ENCODE measurements at places on chromosomes 1 and 21. TPM values are rescaled to one million over a fixed set of nuclear protein-coding genes. Genes with fewer than 3 reads are reported as not detected.

DNA sequence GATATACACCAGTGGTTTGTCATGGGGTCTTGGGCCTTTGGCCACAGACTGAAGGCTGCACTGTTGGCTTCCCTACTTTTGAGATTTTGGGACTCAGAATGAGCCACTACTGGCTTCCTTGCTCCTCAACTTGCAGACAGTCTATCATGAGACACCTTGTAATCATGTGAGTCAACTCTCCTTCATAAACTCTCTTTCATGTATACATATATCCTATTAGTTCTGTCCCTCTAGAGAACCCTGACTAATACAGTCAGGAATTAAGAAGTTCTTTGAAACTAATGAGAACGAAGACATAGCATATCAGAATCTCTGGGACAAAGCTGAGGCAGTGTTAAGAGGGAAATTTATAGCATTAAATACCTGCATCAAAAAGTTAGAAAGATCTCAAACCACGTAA is 110.8 kb downstream of the SLC5A9 start:
- peaks cover 1% of the 10 kb centered on the region for H3K4me1 ChIP-seq
- DNase-seq = no peak
- H3K4me3 ChIP-seq = no peak overlapping the region
- H3K27ac ChIP-seq = no peak overlapping the region
- no peaks in the 10 kb centered on the region for H3K27me3 ChIP-seq
- H3K36me3 ChIP-seq = no peaks in the 10 kb centered on the region

DNA sequence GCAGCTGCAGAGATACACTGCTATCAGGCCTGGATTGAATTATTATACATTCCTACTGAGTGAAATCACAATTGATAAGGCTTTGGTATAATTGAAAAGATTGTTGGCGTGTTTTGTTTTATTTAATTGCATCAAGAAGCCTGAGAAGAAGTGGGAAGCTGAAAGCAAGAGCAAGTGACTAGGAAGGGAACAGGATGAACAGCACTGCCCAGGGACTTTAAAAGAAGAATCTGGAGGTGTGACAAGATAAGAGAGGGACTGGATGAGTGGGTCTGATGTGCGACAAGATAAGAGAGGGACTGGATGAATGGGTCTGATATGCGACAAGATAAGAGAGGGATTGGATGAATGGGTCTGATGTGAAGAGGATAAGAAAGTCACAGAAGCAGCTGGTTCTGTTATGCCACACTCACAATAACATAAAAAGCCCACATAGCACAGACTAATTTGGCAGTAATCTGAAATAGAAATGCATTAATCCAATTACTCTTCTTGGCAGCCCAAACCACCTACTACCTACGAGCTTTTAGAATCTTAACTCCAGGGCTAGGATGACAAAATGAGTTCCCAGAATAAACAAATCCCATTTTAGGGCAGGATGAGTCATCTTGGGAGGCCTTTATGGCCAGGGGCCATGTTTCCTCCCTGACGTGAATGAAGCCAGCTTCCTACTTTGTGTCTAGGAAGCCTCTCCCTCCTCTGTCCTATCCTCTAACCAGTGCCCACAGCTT is 129.7 kb downstream of the DUSP10 start:
- peaks cover 3% of the 10 kb centered on the region for H3K4me1 ChIP-seq
- no peaks in the 10 kb centered on the region for H3K27me3 ChIP-seq
- H3K4me3 ChIP-seq = no peak overlapping the region
- no peak overlapping the region for H3K27ac ChIP-seq
- no peak for DNase-seq
- H3K36me3 ChIP-seq = no peaks in the 10 kb centered on the region

DNA sequence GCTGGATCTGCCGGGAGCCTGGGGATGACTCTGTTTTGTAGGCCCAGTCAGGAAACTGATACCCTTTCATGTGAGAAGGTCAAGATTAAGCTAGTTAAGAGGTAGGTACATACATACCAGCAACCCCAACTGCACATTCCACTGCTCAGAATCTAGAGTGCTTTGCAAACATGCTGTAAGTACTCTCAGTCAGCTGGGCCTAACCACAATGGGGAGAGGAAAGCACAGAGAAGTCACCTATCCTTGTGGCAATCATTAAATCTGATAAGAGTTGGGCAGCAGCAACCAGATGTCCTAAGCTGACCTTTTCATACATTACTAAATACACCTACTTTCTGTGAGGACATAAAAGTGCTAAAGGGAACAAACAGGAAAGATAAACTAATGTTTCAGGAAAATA is 2.5 kb downstream of the ETV3 start:
- H3K36me3 ChIP-seq = peaks cover 47% of the 10 kb centered on the region
- peak; percentile 42 for DNase-seq
- no peak overlapping the region for H3K4me3 ChIP-seq
- peaks cover 27% of the 10 kb centered on the region for H3K4me1 ChIP-seq
- peak overlapping the region; percentile 96 for H3K27ac ChIP-seq

- no peaks in the 10 kb centered on the region for H3K4me1 ChIP-seq
- H3K27ac ChIP-seq = no peak overlapping the region
- no peak overlapping the region for H3K4me3 ChIP-seq
- H3K36me3 ChIP-seq = no peaks in the 10 kb centered on the region
- peak; percentile 6 for DNase-seq
Observed at GRCh38 chr1:62142496-62142895, 52.2 kb upstream of the L1TD1 start.

GRCh38 chr1:24154215-24154614 is 11.3 kb upstream of the IL22RA1 start:
- H3K27me3 ChIP-seq = no peaks in the 10 kb centered on the region
- no peak overlapping the region for H3K27ac ChIP-seq
- peaks cover 21% of the 10 kb centered on the region for H3K4me1 ChIP-seq
- H3K4me3 ChIP-seq = no peak overlapping the region
- no peak for DNase-seq

DNA sequence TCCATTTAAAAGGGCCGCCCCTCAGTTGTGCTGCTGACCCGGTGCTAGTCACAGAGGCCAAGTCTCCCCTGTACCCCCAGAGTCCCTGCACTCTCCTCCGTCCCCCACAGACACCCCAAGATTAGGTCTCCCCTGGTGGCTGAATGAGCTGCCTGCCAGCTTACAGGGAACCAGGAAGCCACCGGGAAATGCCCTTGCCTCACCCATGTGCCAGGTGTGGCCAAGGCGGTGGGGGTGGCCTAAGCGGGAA is 32.7 kb downstream of the HSPG2 start:
- H3K36me3 ChIP-seq = no peaks in the 10 kb centered on the region
- no peaks in the 10 kb centered on the region for H3K27me3 ChIP-seq
- no peak overlapping the region for H3K27ac ChIP-seq
- H3K4me3 ChIP-seq = no peak overlapping the region
- DNase-seq = no peak

GRCh38 chr1:9426291-9426711 is 113.0 kb upstream of the SLC25A33 start:
- no peaks in the 10 kb centered on the region for H3K27me3 ChIP-seq
- no peak overlapping the region for H3K4me3 ChIP-seq
- no peak overlapping the region for H3K27ac ChIP-seq
- no peak for DNase-seq
- H3K4me1 ChIP-seq = peaks cover 4% of the 10 kb centered on the region

- DNase-seq = peak; percentile 27
- H3K36me3 ChIP-seq = no peaks in the 10 kb centered on the region
- no peak overlapping the region for H3K4me3 ChIP-seq
- H3K27ac ChIP-seq = no peak overlapping the region
Observed at GRCh38 chr1:214584805-214585766, 17.9 kb upstream of the CENPF start.

The OLFM3 gene
- total RNA-seq = not detected

GRCh38 chr21:29115899-29116298 is 14.5 kb upstream of the MAP3K7CL start:
- no peak for DNase-seq
- H3K4me3 ChIP-seq = no peak overlapping the region
- no peaks in the 10 kb centered on the region for H3K27me3 ChIP-seq
- H3K36me3 ChIP-seq = no peaks in the 10 kb centered on the region
- no peak overlapping the region for H3K27ac ChIP-seq
- H3K4me1 ChIP-seq = no peaks in the 10 kb centered on the region

GRCh38 chr1:235628316-235629005 is 21.1 kb downstream of the GNG4 start:
- H3K4me3 ChIP-seq = no peak overlapping the region
- H3K27me3 ChIP-seq = no peaks in the 10 kb centered on the region
- no peak for DNase-seq
- no peak overlapping the region for H3K27ac ChIP-seq

GRCh38 chr1:18211764-18212163 is 104.2 kb downstream of the IGSF21 start:
- H3K27me3 ChIP-seq = peaks cover 3% of the 10 kb centered on the region
- DNase-seq = no peak
- H3K27ac ChIP-seq = no peak overlapping the region
- no peak overlapping the region for H3K4me3 ChIP-seq
- no peaks in the 10 kb centered on the region for H3K36me3 ChIP-seq
- H3K4me1 ChIP-seq = no peaks in the 10 kb centered on the region

DNA sequence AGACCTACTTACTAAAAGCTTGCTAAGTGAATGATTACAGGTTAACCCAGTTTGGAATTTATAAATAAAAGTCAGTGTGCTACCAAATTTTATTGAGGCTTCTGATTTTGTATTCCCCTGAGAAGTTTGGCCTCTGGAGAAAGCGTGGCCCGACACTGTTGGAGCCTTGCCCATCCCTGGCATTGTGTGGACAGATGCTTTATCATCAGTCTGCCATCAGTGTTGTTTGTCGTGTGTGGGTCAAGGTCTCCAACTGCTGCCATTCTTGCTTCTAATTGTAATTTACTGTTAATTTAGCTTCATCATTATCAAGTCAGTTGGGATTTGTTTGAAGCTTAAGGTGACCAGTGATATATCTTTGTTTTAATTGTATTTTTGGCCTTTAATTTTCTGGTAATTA is 62.0 kb upstream of the LPGAT1 start:
- no peaks in the 10 kb centered on the region for H3K4me1 ChIP-seq
- H3K27ac ChIP-seq = no peak overlapping the region
- no peak overlapping the region for H3K4me3 ChIP-seq
- H3K27me3 ChIP-seq = no peaks in the 10 kb centered on the region
